ENCODE measurements at places on chromosomes 6 and 20.
A peak's percentile ranks its signal among the peaks of the same experiment; 100 is the strongest.

DNA sequence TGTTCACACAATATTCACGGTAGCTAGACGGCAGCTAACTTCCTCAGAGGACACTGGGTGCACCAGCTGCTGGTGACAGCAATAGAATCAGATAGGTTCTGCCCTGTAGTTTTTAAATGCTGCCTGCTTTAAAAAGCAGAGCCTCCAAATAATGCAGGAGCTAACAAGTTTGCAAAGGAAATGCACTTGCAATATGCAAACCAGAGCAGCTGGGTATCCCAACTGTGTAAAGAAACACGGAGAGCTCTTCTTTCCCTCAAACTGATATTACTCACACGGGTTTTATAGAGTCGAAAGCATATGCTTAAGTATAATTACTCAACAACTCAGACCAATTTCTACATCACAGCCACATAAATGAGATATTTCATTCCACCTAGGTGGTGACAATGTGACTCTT lies 432.7 kb downstream of the TFAP2A start:
- no peak for DNase-seq

- no peak for DNase-seq
Measured at GRCh38 chr6:3627956-3628835, 123.3 kb downstream of the PXDC1 start.

- DNase-seq: no peak
Measured at GRCh38 chr20:36173451-36173933, 19.0 kb downstream of the EPB41L1 start.

DNA sequence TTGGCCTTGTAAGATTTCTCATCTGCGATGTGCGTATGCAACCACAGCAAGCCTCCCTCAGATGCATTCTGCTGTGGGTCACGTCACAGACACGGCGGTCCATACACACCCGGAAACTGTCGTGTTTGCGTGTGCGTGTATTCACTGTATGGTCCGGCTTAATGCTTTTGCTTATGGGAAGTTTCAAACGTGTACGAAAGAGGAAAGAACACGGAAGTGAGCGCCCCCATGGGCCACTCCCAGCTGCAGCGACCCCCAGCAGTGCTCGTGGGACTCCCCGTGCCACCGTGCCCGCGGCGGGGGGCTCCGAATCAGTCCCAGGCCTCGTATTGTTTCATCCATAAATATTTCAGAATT lies 10.2 kb downstream of the DLL1 start:
- no peak for DNase-seq

DNA sequence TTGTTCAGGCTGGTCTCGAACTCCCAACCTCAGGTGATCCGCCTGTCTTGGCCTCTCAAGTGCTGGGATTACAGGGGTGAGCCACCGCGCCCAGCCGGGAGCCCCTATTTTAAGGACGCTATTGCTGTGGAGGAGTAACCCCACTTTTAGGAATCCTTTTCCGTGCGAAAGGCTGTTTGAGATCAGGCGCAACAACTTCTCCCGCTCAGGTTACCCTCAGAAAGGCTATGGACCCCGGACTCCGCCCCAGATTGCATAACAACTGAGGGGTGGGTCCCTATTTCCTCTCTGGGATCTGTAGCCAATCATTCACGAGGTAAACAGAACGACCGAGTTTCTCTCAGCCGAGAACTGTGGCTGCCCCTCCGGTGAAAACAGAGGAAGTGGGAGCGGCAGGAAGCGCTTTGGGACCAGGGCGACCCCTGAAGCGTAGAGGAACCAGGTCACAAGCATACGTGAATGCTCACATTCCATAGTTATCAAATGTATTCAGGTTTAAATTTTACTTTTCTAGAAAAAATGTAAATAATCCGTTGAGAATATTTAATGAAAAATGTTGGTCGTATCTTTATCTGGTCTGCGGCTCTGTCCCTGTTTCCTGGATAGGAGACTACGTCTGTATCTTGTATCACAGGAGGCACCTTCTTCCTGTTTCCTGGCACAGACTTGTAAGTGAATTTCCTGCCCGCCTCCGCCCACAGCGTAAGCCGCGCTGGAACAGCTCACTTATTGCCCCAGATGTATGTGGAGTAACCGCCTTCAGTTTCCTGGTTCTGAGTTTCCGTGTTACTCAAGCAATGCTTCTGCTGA lies 26.8 kb downstream of the HLA-E start:
- peak; percentile 68 for DNase-seq

GRCh38 chr6:25013246-25013645 lies 77.5 kb upstream of the RIPOR2 start:
- no peak for DNase-seq

GRCh38 chr6:11439017-11439420 lies 98.5 kb upstream of the TMEM170B start:
- DNase-seq: no peak

DNA sequence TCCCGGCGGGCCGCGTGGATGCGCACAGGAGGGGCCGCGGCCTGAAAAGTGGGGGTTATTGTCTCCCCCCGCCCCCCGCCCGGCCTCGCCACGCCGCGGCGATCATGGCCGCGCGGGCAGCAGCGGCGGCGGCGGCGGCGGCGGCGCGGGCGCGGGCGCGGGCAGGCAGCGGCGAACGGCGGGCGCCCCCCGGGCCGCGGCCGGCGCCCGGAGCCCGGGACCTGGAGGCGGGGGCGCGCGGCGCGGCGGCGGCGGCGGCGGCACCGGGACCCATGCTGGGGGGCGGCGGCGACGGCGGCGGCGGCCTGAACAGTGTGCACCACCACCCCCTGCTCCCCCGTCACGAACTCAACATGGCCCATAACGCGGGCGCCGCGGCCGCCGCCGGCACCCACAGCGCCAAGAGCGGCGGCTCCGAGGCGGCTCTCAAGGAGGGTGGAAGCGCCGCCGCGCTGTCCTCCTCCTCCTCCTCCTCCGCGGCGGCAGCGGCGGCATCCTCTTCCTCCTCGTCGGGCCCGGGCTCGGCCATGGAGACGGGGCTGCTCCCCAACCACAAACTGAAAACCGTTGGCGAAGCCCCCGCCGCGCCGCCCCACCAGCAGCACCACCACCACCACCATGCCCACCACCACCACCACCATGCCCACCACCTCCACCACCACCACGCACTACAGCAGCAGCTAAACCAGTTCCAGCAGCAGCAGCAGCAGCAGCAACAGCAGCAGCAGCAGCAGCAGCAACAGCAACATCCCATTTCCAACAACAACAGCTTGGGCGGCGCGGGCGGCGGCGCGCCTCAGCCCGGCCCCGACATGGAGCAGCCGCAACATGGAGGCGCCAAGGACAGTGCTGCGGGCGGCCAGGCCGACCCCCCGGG lies 637 bp downstream of the ARID1B start:
- DNase-seq: peak; percentile 46

DNA sequence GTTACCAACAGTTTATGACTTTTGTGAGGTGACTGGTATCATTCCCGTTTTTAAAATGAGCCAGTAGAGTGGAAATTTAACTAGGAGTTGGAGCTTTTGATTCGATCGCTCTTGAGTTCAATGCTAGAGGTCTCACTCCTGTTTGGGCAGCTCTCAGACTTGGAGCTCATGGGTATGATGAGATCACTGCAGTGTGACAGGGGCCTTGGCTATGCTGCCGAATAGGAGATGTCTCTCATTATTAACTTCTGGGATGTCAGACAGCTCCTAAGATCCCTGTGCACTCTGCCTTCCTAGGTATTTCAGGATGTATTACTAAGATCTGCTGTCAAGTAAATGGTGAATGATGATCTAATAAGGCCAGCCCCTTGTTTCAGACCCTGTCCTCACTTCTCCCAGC lies 20.4 kb downstream of the AKAP12 start:
- DNase-seq: no peak

DNA sequence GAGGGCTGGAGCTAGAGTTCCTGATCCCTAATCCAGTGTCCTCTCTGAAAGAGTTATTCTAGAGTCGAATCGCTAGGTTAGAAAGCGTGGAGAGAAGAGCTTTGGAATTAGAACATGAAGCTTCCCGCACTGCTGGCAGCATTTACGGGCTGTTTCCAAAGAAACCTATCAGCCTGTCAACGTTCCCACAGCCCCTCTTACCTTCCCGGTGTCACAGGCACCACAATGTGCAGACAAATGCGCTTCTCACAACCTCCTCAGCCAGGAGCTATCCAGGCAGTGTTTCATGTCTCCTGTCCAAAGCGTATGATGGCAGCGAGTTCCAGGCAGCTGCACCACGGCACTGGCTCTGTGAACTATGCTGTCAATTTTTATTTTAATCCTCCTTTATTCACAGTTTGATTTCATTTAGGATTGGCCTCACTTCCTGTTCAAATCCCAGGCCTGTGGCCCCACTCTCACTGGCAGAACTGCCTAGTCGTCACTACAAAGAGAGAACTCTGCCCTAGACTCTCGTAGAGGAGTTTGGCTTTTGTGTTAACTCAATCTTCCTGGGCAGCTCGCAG lies 322.8 kb upstream of the SOX4 start:
- no peak for DNase-seq

DNA sequence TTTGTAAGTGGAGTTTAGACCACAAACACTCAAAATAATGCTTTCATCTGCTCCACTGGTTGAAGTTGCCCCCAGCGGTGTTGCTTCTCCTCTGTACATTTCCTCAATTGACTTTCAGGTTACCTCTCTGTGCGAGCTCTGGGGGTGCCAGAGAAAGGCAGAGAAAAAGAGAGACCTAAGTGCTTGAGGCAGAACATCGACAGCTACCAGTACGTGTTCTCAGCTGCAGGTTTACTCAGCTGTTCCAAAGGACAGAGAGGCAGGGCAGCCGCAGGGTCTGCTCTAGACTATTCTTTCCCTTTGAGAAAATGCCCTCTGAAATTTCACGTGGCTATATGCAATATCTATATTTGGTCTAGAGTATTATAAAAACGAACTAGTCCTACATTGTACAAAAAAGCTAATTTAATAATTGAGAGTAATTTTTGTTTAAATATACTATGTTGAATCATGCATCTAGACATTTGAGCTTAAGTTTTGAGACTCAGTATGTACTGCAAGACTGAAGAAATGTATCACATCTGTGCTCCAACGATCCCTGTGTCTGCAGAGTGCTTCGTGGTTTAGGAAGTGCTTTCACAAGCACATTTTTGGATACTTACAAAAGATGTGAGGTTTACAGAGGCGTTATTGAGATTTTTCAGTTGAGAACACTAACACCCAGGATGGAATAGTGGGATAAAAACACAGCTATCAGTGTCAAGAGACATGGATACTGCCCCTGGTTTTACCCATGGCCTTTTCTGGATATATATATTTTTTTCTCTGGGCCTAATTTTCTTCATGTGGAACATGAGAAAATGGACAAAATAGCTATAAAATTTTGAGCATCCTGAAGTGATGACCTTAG lies 453.6 kb upstream of the FLRT3 start:
- no peak for DNase-seq

DNA sequence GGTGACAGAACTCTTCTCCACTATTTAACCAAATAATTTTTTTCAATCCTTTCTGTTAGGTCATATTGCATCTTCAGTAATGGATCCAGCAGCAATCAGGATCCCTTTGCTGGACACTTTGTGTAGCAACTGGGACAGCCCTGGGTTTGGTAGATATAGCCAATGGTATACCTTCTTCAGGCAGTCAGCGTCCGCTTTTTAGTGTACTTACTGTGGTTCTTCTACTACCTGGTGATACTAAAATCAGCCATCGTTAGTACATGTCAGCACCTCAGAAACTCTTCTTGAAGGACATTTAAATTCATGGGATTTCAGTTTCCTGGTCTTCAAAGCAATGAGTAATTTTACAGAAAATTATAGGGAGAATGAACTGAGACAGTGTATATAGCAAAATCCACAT lies 93.5 kb downstream of the ADGRG6 start:
- no peak for DNase-seq

DNA sequence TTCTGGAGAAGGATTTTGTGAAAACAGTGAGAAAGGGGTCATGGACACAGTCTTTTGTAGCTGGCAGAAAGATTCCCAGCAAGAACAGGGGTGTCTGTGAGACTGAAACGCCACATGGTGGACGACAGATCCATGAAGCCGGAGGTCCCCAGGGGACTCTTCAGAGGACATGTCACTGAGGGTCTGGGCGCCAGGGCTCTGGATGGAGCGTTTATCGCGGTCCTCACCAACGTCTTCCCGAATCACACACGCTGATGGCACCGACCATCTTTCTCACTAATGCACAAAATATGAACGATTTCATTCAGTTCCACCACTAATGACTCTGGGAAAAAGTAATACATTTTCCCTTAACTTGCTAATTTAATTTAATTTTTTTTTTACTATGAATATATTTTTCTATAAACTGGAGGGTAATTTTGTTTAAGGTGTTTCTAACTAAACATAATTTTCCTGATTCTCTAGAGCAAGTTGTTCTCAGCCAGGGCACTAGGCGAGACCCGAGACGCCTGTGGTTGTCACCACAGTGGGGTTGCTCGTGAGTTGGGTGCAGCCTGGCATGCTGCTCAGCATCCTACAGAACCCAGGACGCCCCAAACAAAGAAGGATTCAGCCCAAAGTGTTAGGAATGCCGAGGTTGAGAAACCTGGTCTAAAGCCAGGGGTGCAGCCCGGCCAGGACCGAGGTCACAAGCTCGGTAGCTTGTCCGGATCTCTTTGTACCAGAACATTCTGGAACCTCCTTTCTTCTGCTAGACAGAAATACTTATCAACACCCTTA lies 306.2 kb downstream of the TAF4 start:
- no peak for DNase-seq

DNA sequence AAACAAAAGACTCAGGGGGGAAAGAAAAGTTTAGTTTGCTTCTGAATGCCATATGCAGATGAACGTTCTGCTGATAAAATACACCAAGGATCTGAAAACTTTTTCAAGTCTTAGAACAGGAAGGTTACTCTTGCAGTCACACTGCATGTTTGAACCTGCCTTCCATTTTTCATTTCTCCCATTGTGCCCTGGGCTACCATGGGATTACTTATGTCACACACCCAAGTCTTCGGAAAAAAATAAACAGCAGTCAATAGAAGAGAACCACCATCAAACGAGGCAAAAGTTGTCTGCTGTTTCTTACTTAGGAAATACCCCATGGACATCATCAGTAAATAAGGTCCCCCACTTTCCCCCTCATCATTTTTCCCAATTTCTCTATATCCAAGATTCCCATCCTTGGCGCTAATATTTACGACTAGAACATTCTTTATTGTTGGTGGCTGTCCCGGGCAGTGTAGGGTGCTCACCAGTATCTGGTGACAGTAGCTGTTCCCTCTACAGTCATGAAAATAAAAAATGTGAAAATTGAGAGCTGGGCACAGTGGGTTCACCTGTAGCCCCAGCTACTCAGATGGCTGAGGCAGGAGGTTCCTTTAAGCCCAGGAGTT lies 202.5 kb downstream of the BCAS1 start:
- no peak for DNase-seq

DNA sequence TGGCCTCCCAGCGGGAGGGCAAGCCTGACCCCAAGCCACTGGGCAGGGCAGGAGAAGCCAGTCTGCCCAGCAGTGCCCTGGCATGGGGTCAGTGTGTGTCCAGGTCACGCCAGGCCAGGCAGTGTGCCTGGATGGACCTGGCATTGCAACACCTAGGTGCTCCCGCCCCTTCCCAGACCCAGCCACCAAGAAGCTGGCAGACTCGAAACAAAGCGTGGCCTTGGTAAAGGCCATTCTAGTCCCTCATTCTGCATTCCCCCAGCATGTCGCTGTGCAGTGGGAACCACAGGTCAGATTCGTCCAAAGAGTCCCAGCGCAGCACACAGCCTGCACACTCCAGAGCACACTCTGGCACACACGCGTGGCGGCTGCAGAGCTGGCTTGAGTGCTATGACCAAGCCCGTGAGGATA lies 19.3 kb upstream of the APMAP start:
- DNase-seq: no peak

Data from activated CD4-positive, alpha-beta T cell treated with anti-CD3 and anti-CD28 coated beads, Interleukin-2, amount 50 U/mL, for 24 hours (primary cell).